Stimulated activated CD4-positive, alpha-beta T cell treated with anti-CD3 and anti-CD28 coated beads, Interleukin-12 subunit alpha, Interleukin-12 subunit beta, amount 100 ng/mL, for 24 hours (primary cell): ENCODE measurements at places on chromosomes 1 and 21.

DNA sequence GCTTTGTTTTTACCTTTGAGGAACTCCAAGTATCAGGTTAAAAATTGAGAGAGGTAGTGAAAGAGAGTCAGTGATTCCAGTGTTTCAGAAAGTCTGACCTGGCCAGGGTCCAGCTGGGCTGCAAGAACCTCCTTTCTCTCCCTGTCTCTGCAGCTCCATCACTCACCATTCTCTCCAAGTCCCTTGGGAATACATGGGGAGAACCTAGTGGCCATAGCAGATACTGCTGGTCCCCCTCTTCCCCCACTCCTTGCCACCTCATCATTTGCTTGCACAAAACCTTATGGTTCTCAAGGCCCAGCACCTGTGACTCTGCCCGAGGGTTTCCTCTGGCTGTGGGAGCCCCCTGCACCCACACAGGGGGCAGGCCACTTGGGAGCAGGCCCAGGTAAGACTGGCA, 279.5 kb downstream of the KIF26B start:
- no peak for DNase-seq

DNA sequence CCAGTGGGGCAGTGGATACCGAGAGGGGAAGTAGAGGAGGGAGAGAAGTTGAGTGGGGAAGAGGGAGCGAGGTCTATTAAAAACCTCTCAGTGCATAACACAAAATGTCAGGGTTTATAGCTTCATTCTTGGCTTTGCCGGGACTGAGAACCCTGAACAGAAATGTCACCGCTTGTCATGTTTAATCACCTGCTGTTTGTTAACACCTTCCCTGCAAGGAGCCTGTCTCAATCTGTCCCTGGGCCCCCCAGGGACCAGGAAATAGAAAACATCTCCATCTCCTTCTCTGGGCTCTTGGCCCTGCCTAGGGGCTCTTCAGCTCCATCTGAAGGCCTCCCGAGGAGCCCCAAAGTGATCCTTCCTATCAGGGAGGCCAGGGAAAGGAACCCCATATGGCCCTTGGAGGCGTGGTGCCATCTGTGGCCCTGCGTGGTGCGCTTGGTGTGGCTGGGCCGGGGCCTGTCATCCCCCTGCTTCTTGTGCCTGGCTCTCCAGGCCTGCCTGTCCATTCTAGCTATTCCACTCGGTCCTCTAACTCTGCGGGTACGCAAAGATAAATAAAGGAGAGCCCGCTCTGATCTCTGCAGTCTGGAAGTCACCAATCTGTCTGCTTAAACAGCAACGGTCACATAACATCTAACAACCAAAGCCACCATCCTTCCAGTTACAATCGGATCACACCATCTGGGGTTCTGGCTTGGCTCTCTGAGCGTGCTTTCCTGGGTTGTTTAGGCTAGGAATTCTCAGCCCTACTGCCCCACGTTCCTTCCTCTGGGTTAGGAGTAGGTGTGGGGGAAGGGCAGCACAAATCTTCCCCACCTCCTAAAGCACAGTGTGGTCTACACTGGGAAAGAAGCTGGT, 113.8 kb downstream of the CASZ1 start:
- DNase-seq: no peak

DNA sequence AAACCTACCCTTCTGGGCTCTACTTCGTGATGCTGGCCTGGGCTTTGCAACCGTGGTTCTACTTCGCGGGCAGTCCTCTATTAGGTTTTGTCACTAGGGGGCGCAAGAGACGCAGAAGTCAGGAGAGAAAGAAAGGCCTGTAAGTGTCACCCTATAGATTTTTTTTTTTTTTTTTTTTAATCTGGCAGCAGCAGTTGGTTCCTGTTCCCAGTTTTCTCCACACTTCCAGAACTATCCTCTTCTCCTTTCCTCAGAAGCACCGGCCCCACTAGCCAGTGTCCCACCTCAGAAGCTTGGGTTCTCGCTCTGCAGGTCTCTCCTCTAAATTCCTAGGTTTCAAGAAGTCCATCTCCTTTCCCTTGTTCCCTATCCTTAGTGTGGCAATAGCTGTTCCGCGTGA, 9.1 kb upstream of the LCE2D start:
- DNase-seq: peak; percentile 58

DNA sequence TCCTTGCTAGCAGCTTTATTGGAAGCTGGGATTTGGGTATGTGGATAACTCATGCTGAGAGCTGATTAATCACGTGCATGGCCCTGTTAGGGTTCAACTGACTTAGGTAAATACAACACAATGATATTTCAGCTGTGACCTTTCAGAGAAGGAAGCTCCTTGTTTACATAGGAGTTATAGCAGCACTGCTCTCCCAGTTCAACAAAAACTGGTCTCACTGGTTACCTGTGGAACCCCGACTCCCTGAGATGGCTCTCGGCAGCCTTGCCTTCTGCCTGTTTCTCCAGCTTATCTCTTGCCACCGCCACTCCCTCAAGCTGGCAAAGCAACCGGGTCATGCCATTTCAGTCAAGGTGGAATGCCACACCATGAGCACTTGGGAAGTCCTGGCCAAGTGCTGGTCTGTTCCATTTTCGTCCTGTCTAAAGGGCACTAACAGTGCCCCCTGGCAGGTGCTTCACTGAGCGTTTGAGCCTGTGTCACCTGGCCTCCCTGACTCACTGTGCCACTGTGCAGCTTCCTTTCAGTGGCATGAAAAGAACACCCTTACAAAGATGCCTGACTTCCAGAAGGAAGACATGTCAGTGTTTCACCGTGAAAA, 31.6 kb downstream of the DOP1B start:
- no peak for DNase-seq

GRCh38 chr1:152886758-152887409, 8.8 kb downstream of the SMCP start:
- DNase-seq: no peak

- DNase-seq: no peak
These were observed 114.5 kb downstream of the LRRC40 start for GRCh38 chr1:70090875-70091274.

DNA sequence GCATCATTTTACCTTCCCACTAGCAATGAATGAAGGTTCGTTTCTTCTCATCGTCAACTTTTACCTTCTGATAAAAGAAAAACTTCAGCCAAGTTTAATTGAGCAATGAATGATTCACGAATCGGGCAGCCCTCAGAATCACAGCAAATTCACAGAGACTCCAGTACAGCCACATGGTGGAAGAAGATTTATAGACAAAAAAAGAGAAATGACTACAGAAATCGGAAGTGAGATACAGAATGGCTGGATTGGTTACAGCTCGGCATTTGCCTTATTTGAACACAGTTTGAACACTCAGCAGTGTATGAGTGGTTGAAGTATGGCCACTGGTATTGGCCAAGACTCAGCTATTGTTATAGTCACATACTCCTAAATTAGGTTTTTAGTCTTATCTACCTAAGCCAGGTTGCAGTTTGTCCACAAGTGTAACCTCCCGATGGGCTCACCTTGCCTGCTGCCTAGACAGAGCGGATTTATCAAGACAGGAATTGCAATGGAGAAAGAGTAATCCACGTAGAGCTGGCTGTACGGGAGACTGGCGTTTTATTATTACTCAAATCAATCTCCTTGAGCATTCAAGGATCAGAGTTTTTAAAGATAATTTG, 15.3 kb downstream of the AK4 start:
- no peak for DNase-seq

DNA sequence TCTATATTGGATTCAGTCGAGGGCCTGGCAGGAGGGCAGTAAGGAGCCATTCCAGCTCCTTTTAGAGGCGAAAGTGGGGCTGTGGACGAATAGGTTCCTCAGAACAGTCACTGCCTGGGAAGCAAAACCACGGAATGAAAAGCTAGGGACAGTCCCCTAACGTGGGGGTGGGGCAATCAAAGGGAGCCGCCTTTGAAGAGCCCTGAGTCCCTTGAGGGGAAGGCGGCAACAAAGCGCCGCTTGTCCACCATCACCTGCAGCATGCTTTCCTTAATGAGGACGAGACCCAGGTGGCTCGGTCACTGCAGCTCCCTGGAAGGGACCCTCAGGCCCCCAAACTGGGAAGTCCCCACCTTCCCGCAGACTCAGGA, 184.7 kb downstream of the ETS2 start:
- no peak for DNase-seq

- no peak for DNase-seq
These were observed 368.2 kb downstream of the CAMTA1 start for GRCh38 chr1:7153464-7153863.

GRCh38 chr1:31122101-31122735, 56.7 kb upstream of the PUM1 start:
- no peak for DNase-seq

- no peak for DNase-seq
These were observed 20.6 kb upstream of the FCGR2A start for GRCh38 chr1:161484613-161485012.

- DNase-seq: no peak
These were observed 270.5 kb downstream of the MATN1 start for GRCh38 chr1:30452925-30453324.

- DNase-seq: no peak
These were observed 15.7 kb upstream of the GLIS1 start for GRCh38 chr1:53754484-53755312.

GRCh38 chr1:43329995-43330751, 7.4 kb upstream of the MPL start:
- peak; percentile 73 for DNase-seq

DNA sequence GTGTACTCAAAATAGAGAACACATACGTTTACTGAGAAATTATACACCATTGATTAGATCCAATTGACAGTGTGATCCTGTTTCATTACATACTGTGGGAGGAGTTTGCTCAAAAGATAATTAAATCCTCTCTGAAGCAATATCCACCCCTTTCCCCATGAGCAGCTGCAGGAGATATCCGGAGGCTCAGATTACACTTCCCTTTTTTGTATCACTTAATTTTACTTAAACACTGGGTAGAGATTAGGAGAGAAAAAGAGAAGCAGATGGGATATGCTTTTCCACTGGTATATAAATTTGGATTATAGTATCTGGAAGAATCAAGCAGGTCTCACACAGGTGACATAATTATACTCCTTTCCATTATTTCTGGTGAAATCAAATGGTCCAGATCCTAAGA, 333.3 kb upstream of the ZRANB2 start:
- no peak for DNase-seq

DNA sequence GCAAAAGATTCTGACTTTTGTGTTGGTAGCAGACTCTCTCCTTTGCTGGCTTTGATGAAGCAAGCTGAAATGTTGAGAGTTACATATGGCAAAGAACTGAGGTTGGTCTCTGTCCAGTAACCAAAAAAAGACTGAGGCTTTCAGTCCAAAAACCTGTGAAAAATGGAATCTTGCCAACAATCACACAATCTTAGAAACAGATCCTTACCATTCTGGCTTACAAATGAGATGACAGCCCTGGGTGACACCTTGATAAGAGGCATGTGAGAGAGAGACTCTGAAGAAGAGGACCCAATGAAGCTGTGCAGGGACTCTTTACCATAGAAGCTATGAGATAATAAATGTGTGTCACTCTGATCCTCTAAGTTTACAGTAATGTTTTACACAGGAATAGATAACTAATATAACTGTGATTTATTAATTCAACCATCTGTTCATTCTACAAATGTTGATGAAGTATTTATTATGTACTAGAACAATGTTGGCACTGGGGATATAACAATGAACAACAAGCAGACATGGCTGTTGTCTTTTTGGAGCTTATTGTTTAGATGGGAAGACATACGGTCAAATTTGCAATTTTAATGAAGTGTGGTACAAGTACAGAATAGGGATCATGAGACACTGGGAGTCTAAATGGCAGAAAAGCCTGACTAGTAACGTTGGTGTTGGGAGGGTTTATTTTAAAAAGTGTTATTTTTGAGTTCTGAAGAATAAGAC, 251.0 kb downstream of the OLFM3 start:
- no peak for DNase-seq

GRCh38 chr1:159829273-159829634, 2.6 kb downstream of the SLAMF8 start:
- no peak for DNase-seq

- no peak for DNase-seq
These were observed 67.4 kb downstream of the KCNK1 start for GRCh38 chr1:233681285-233681684.

GRCh38 chr1:156801409-156802121, 15.1 kb downstream of the SH2D2A start:
- DNase-seq: no peak

DNA sequence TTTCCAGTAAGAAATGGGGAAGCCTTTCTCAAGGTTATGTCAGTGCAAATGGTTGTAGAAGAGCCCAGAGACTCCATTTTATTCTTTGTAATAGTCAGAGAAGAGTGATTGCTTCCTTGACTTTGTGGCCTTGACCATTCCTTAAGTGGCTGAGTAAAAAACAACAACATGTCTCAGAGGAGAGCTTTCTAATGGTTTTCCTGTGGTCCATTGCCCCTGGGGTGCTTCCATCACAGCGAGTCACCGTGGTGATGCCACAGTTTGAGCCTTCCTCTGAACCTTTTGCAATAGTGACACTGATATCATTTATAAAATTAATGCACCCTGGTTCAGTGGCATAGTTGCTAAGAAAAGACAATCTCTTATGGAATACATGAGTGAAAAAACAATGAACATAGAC, 38.6 kb downstream of the PAPPA2 start:
- DNase-seq: no peak

GRCh38 chr1:85818371-85818770, 110.1 kb upstream of the ZNHIT6 start:
- DNase-seq: no peak

DNA sequence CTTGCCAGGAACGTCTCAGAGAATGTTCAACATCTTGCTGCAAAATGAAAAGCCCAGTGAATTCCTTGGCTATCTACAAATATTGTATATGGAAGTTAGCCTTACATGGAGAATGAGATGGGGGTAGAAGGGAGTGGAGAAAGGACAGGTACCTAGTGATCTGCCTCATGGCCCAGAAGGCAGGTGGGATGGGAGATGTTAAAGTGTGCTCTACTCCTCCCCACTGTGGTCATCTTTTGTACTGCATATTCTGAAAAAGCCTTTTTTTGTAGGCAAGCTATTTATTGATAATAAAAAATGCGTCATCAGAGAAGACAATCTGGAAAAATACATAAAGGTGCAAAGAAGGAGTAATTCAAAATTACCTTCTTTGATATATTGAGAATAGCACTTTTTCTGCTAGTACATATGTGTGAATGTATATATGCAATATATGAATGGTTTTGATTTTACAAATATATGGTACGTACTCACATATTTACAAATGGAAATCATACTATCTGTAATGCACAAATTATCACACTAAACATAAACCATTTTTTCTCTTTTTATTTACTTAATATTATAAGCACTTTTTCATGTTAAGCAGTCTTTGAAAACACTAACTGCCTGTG, 19.1 kb upstream of the SLC5A9 start:
- no peak for DNase-seq

- no peak for DNase-seq
These were observed 26.4 kb downstream of the LAMB3 start for GRCh38 chr1:209625791-209626285.

- DNase-seq: no peak
These were observed at the start of gene ACTL8 for GRCh38 chr1:17755120-17755519. ACTL8 (plus strand) TSS chr1:17755333; CDS start chr1:17823009, 67,676 bp downstream.
